ENCODE measurements at places on chromosomes 1 and 21. TPM values are rescaled to one million over a fixed set of nuclear protein-coding genes. Genes with fewer than 3 reads are reported as not detected.

DNA sequence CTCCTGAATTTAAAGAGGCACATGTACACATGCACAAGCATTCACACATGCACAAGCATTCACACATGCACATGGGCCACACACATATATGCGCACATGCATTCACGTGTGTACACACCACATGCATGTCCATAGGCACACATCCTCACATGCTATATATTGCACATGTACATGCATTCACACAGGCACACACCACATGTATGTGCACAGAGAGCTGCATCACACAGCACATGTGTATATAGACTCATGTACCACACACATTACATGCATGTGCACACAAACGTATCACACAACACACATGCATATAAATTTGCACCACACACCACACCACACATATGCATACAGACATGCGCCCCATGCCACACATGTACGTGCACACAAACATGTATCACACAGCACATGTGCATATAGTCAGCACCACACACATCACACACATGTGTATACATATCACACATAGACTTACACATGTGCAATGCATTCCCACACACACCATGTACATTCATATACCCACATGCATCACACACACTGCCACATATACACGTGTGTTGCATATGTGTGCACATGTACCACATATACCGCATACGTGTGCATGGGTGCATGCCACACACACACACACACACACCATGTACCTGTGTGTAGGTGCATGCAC, 54.6 kb upstream of the COL18A1 start:
- no peak for DNase-seq

DNA sequence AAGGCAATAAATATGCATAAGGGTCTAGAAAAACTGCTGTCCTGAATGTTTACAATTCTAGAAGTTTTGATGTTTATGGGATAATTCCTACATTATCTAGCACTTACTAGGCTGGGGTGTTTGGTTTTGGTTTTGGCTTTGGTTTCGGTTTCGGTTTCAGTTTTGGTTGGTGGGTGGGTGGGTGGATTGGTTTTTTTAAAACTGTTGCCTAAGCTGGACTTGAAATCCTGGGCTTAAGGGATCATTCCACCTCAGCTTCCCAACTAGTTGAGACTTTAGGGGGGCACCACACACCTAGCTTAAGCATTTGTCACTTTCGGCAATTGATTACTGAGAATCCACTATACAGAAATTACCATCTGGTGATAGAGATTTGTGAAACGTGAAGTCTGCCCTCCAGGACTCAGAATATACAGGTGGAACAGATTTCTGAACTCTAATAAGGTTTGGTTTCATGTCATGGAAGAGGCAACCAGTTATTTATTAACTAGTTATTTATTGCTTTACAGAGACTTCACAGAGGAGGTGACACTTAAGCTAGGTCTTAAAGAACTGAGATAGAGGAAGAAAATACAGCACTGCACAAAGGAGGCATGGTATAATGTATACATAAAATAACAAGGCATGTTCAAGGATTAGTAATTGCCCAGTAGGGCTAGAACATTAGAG, 69.6 kb downstream of the PIK3R3 start:
- DNase-seq = no peak

- no peak for DNase-seq
Observed at GRCh38 chr1:240691501-240691900, 79.5 kb upstream of the GREM2 start.

- peak; percentile 15 for DNase-seq
Observed at GRCh38 chr1:111723091-111723806, 15.9 kb downstream of the INKA2 start.

GRCh38 chr1:74763807-74764206, 30.9 kb downstream of the TYW3 start:
- DNase-seq = no peak

GRCh38 chr21:44583800-44584147, 3.4 kb upstream of the KRTAP10-5 start:
- DNase-seq = peak; percentile 55

- no peak for DNase-seq
Observed at GRCh38 chr1:32741059-32741412, 38.5 kb upstream of the SYNC start.

GRCh38 chr1:110690709-110691365, 16.1 kb upstream of the KCNA3 start:
- DNase-seq = no peak

DNA sequence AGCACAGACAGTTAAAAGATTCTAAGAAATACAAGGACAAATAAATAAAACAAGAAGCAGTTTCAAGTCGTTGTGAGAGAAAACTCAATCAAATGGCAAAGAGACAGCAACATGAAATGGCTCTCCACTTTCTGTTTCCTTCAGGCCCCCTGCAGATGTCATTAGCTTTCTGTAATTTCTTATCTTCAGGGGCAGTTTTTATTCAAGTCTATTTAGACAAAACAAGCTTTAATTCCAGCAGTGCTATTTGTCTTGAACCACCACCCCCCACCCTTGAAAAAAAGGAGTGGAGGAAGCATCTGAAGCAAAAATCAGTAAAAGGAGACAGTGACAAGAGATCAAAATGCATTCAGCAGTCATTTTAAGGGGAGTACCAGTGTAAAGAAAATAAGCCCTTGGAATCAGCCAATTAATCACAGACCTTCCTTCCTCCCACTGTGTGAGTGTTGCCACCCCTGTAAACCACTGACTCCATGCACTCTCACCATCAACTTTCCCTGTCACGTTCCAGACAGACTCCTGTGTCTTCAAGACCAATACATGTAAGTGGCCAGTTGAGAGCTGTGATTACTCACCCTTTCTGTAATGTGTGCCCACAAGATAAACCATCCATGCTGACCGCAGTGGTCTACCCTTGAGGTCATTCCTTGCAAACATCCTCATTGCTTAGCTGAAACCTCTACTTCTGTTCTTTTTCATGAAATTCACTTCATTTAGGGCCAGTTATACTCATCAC, 136.1 kb upstream of the HOOK1 start:
- no peak for DNase-seq

DNA sequence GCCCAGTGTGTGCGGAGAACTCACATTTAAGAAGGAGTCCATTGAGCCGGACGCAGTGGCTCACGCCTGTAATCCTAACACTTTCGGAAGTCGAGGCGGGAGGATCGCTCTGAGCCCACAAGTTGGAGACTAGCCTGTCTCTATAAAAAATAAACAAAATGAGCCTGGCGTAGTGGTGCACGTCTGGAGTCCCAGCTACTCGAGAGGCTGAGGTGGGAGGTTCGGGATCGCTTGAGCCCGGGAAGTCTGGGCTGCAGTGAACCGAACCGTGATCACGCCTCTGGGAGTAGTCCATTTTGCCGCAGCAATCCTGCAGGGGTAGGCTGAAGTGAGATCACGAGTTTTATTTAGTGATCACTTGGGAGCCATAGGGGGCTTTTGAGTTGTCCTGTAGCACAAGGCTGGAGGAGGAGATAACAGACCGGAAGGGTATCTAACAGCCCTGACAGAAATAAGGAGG, 497 bp upstream of the FUCA1 start:
- DNase-seq = no peak

DNA sequence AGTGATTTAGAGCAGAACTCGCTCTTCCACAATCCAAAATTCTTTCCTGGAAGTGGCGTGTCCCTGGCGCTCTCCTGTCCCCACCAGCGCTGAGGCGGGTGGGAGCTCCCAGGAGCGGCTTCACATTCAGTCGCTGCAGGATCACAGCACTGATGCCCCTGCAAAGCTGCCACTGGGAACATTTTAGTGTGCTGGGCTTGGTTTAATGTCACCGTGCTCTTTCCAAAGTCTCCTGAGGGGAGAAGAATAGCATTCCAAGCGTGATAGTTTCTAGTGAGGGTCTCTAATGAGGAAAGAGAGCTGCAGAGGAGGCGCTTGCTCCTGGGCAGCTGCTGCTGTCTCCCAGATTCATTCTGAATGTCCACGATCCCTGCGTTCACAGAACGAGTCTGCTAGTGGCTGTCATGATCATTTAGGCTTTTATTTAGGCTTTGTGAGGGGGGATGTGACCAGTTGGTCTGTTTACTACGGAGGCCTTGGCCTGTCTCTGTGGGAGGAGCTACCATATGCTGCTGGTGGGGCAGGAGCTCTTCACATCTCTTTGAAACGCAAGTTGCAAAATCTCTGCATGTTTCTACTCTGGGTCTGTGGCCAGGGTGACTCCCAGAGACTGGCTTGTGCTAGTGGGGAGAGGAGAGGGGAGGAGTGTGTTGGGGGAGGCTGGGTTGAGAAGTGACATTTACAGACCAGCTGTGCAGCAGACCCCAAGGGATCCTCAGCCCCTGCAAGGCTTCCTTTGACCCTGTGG, 23.4 kb downstream of the OLFML3 start:
- DNase-seq = no peak

GRCh38 chr1:30696831-30697230, 26.6 kb downstream of the MATN1 start:
- no peak for DNase-seq

- DNase-seq = no peak
Observed at GRCh38 chr1:97942161-97943123, 21.6 kb upstream of the DPYD start.

DNA sequence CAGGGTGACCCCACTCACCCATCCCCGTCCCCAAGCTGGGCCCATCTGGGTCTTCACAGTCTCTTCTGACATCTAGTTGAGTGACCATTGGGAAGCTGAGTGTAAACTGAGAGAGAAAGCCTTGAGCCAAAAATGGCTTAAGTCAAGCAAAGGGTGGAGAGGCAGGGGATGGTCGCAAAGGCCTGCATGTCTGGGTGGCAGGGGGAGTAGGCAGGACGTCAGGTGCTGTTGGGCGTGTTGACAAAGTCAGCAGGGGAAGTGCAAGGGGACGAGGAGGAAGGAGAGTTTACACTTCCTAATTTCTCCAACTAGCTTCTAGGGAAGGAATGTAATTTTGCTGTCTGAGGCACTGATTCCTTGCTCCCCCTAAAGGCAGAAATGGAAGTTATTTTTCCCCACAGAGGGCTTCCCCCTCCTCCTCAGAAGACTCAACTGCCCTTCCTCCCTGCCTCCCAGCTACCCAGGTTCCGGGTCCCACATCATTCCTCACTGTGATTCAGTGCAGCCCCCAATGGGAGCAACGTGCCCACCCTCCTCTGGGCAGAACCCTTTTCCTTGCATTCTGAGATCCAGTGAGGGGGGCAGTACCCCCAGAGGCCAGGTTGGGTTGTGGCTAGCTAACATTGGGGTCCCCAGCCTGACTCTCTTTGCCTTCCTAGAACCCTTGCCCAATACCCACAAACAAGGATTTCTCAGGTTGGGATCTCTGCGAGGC, 1.2 kb upstream of the ADORA1 start:
- no peak for DNase-seq

DNA sequence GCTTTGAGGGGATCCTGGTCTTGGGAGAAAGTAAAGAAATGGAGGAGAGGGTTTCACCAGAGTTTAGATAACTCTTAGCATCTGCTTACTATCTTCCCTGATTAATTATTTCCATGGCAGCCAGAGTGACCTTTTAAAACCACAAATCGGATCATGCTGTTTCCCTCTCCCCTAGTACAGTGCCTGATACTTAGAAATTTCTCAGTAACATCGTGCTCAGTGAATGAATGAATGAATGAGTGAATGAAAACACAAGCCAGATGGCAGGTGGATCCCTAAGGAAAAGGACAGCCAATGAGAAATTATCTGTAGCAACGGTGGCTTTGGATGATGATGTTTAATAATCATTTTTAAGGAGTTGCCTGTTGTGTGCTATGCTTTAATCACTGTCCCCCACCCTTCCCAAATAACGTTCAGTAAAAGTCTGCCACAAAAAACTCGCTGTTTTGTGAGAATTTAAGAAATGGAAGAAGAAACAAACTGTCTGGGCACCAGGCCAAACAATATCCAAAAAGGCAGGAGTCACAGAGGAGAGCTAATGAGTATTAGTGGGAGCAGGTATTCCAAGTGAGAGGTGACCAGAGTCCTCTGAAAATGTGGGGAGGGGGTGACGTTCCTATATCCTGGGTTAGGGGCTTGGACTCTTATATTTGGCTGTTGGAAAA, 737 bp upstream of the SMAP2 start:
- DNase-seq = no peak

GRCh38 chr1:157781048-157781447, 4.1 kb upstream of the FCRL2 start:
- no peak for DNase-seq

DNA sequence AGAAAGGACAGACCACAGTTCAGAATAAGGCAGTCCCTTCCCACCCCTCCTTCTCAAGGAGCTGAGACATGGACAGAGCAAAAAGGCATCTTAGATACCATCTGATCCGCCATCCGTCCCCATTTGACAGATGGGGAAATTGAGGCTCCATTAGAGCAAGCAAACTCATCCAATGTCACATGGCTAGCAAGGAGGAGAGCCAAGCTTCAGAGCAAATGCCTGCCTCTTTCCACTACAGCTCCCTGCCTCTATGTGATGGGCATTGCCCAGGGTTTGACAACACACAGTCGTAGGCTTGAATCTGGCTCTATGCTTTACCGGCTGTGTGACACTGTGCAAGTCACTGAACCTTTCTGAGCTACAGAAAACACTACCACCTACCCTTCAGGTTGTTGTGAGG, 3.9 kb downstream of the SLC30A2 start:
- DNase-seq = no peak

GRCh38 chr1:116667078-116667574, 407 bp downstream of the IGSF3 start:
- no peak for DNase-seq

DNA sequence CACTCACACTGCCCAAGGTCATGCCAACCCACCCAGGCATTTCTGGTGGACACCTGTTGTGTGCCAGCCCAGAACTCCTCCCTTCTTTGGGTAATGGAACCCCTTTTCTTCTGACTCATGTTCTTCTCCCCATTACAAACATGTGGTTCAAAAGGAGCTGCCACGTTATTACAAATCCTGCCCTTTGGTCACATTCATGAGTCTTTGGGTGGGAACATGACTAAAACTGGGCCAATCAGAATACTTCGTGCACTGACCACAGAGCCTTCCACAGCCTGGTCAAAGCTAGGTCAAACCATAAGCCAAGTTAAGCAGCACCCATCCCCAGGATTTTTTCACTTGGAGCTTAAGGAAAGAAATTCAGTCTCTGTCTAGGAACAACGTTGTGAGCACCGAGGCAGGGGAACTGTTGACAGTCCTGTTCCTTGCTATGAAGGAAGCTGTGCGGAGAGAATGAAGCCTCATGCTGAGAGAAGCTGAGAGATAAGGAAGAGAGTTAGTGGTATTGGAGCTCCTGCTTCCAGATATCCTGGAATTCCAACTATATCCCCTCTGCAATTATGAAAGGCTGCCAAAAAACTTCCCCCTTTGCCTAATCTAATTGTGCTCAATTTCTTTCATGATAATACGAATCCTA, 46.8 kb upstream of the DIPK1A start:
- no peak for DNase-seq

NKAIN1 gene
- total RNA-seq = not detected

ATP1A1 gene
- 251 TPM for total RNA-seq

FAF1 gene
- total RNA-seq = 44.0 TPM

CHI3L2 gene
- 15.7 TPM for total RNA-seq

ZMYND12 gene
- 0.70 TPM for total RNA-seq

ADORA3 gene
- not detected for total RNA-seq

ACTN2 gene
- not detected for total RNA-seq

B3GALT2 gene
- total RNA-seq = 0.22 TPM

CLCA4 gene
- not detected for total RNA-seq

OR2C3 gene
- not detected for total RNA-seq

SUSD4 gene
- 13.0 TPM for total RNA-seq

SOX13 gene
- 1.9 TPM for total RNA-seq

SHCBP1L gene
- not detected for total RNA-seq
